Nephron progenitor cell (in vitro differentiated cells): ENCODE measurements at places on chromosomes 7 and 10.

DNA sequence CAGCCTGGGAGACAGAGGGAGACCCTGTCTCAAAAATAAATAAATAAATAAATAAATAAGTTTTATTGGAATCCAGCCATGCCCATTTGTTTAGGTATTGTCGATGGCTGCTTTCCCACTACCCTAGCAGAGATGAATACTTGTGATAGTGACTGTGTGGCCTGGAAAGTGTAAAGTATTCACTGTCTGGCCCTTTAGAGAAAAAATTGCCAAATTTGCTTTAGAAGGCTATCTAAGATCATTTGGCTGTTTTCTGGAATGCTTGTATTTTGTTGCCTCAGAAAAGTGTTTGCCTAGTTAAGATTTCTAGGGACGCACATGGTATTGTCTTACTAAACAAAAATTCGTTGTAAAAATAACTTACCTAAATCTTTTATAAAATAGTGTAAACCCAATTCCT is 35.4 kb downstream of the CHN2 start:
- DNase-seq: no peak

GRCh38 chr7:138125598-138126111 is 49.4 kb downstream of the AKR1D1 start:
- no peak for DNase-seq

GRCh38 chr10:54665095-54665494 is 135.9 kb downstream of the PCDH15 start:
- DNase-seq: no peak

GRCh38 chr7:128266883-128267594 is 26.0 kb downstream of the LEP start:
- DNase-seq: peak; percentile 50

DNA sequence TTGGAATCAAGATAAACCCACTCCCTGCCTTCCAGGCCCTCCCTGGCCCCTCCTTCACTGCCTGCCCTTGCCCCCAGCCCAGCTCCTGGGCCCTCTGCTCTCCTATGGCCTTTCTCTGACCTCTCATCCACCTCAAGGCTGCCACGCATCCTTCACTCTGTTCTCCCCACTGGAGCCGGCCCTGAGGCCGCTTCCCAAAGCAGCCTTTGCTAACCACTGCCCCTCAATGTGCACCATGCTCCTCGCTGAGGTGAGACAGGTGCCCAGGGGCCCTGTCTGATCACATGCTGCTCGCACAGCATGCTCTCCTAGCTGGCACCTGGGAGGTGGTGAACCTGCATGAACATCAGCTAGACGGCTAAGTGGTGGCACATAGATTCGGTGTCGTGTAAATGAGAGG is 138.5 kb upstream of the RET start:
- DNase-seq: no peak

DNA sequence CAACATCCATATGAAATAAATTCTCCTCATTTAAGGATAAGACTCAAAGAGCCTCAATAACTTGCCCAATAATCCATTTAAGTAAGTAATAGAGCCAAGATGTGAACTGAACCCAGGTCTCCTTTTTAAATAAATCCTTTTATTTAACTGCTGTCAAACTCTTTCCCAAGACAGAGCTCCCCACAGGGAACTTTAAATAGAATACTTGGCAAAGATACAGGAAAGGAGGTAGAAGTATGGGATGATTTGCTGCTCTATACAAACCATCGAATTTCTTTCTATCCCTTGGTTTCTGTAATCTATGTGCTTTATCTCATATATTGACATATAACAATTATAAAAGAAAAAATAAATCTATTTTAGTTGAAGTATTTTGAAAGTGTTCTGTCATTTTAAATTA is 295.9 kb downstream of the CSTF2T start:
- DNase-seq: no peak
